ENCODE measurements at places on chromosomes 7 and 10.

- DNase-seq = no peak
Observed at GRCh38 chr10:77350134-77350533, 287.5 kb downstream of the KCNMA1 start.

GRCh38 chr7:150507947-150508602, 6.6 kb upstream of the GIMAP7 start:
- no peak for DNase-seq

GRCh38 chr7:71491336-71491735, 359.4 kb downstream of the GALNT17 start:
- DNase-seq = no peak

- DNase-seq = no peak
Observed at GRCh38 chr7:27199849-27200760, at the start of gene HOXA13. HOXA13 (minus strand) TSS chr7:27200091; CDS start chr7:27200077, 14 bp downstream.

DNA sequence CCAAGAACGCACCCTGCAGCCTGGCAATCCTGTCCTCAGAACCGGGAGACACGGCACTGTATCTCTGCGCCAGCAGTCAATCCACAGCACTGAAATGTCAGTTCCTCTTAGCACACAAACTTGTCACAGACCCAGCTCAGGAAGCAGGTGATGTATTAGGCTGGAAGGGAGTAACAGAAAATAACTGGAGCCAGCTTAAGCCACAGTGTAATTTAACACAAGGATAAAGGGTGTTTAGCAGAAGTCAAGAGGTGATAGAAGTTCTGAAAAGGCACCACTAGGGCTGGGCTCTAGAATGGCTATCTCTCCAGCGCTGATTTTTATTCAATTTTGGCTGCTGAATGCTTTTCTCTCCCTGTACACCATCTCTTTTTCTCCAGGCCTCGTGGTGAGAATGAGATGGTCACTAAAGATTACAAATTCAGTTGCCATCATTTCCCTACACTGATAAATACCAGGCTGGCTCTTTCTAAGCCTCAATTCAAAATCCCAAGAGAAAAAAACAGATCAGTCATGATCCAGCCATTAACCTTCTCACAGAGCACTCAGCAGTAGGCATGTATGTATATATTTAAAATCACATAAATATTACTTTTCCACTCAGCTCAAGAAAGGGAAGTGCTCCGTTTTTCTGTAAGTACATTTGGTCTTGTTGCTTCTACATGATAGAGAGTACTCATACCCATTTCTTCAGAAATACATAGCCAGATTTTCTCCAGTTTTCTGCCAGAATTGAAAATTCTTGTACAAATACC, 102.7 kb upstream of the PRSS1 start:
- DNase-seq = no peak

DNA sequence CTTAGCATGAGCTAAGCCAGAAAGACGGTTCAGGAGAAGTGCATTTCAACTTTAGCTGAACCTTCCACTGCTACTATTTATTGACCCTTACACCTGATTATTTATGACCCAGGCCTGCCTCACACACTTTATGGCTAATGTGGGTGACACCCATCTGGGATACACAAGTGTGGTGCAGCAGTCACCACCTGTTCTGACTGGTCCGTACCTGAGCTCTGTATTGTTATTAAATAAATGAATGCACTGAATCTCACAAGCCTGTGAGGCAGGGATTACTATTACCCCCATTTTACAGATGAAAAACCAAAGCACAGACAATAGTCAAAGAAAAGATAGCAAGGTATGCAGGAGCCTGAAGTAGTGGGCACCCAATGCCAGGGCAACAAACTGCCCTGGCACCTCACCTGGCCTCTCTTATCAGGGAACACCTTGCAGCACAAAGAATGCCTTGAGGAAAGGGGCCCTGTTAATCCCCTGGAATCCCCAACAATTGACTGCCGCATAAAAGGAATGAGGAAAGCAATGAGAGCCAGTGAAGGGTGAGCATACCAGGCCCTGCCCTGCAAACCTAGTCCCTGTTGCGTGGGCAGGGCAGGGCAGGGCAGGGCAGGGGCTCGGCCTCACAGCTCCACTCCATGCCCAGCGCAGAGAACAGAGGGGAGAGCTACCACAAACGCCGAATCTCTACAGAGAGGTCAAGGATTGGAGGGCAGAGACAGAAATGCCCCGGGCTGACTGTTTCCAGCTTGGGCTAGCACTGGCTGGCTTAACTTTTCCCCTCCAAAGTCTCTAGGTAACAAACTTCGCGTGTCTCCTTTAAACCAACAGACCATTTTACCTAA, 1.3 kb downstream of the ANXA11 start:
- DNase-seq = peak; percentile 71

GRCh38 chr7:30679664-30680063, 2.6 kb downstream of the CRHR2 start:
- DNase-seq = no peak

- DNase-seq = no peak
Observed at GRCh38 chr7:115106316-115106715, 184.4 kb downstream of the MDFIC start.

DNA sequence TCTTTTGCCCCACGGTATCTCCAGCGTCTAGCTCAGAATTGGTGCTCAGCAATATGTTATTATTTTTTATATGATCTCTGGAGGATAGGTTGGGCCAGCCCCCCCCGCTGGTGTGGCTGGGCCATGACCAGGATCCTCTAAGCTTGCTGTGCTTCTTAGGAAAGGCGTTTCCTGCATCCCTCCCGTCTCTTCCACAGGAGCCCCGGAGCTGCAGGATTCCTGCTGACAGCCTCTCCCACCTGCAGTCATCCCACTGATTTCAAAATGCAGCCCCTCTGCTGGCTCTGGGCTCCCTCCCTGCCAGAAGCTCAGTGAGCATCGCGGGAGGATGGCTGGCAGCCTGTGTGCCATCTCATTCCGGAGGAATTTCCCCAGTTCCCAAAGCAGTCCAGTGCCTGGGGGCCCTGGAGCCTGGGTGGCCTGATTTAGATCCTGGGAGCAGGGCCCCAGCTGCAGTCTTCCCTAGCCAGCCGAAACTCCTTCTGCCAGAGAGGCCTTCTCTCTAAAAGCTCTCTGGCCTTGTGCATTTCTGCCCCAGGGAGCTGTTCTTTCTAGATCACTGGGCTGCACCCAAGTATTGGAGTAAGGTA, 21.8 kb upstream of the GOLGA7B start:
- DNase-seq = peak; percentile 59

DNA sequence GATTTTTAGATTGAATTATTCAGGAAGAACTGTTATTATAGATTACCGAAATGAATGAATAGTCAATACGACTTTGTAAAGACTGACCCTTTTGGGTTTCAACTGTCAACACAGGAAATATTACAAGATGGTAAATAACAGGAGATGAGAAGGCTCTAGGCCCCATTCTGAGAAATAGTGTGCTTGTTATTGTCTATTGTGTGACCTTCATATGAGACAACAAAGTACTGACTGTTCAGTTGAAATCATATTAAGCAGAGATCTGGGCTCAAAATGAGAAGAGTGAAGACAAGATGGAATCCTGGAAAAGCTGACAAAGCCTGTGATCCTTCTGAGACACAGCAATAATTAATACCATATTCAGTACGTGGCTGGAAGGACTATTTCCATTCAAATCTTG, 503.8 kb downstream of the INHBA start:
- DNase-seq = no peak

DNA sequence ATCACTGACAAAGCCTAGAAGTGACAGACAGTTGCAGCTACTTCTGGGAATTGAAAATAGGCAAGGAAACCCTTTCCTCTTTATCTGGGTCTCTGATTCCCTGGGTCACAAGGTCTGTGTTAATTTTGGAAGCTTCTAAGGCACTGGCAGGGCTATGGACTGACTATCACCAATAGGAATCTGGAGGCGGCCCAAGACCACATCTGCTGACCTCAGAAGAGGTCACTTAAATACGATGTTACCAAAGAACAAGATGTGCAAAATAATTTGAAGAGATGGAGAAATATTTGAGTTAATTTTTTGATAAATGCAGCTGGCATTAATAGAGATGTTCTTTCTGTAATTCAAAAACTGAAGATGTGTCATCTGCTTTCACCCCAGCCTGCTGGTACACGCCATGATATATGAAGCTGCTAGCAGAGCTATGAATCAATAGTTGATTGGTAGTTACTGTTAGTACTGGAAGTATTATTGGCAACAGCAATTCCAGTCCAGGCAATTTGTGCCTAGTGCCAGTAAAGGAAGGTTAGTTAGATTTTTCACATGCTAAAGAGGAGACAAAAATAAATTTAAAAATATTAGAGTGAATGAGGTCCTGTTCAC, 5.5 kb upstream of the STEAP4 start:
- DNase-seq = no peak

- DNase-seq = no peak
Observed at GRCh38 chr7:132511921-132512320, 64.3 kb downstream of the PLXNA4 start.

DNA sequence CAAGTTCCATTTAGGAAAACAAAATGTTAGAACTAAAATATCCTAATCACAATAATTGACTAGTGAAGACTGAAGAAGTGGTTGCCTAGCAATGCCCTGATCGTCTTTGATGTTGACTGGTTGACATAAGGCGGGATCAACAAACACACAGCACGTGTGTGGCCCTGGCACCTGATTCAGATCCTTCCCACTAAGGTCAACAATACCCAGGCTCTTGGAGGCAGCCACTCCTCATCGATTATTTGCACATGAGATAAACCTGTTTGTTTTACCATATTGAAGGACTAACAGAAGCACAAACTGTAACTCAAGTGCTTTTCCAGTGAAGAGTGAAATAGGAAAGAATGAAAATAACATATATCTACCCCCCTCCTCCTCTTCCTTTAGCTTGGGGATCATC, 15.6 kb downstream of the FANK1 start:
- no peak for DNase-seq

GRCh38 chr10:95478185-95478584, 83.0 kb downstream of the SORBS1 start:
- no peak for DNase-seq

DNA sequence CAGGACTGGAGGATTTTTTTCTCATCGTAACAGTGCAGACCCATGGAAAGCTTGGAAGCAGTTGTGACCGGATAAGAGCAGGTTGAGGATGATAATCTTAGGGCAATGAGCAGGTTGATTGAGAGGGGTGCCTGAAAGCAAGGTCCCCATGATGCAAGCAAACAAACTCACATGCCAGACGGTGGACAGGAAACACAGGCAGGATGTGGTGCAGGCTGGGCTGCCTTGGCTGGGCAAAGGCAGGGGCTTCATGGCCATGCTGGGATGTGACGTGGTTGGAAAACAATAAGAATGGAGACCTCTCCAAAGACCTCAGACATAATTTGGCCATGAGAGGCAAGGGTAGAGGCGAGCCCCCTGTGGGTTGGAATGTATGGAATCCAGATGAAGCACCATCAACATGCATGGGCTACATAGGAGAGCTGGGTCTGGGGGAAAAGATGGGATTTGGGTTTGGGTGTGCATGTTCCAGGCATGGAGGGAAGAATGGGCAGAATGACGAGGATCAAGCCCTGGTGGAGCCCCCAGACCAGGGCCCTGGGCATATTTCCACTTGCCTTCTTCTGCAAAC, 58.3 kb downstream of the IKZF1 start:
- no peak for DNase-seq

- DNase-seq = no peak
Observed at GRCh38 chr10:102863660-102864059, 5.6 kb upstream of the AS3MT start.

DNA sequence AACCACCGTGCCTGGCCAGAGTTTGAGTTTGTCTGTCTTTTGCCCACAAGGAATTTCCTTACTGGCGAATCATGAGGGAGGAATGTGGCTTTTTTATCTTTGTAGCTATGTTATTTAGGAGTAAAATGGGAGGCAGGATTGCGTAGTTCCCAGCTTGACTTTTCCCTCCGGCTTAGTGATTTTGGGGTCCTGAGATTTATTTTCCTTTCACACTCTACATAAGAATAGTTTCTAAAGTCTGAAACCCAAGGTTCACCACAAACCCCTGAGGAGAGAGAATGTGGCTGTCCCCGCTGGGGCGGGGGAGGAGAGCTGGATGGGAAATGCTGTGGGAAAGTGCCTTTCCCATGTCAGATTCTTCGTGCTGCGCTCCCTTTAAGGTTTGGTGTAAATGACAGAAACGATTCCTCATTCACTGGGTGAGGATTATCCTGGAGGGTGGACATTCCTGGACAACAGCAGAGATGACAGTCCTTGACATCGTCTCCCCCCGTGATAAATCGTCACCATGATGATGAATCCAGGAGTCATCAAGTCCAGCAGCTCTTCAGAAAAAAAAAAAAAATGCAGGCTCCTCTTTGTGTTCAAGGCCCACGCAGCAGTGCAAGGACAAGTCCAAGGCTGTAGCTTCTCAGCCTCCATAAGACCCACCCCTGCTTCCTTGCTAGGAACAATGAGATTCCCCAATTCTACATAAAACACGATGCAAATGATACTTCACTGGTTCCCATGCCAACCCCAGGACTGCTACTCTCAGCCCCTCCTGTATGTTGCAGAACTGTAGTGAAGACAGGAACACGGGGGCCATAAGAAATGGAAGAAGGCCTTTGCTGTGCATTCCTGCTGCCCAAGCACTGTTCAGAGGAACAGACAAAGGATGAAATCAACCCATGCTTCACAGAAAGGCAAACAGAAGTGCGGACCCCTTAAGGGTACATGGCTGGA, 233.1 kb downstream of the CCDC3 start:
- DNase-seq = no peak

DNA sequence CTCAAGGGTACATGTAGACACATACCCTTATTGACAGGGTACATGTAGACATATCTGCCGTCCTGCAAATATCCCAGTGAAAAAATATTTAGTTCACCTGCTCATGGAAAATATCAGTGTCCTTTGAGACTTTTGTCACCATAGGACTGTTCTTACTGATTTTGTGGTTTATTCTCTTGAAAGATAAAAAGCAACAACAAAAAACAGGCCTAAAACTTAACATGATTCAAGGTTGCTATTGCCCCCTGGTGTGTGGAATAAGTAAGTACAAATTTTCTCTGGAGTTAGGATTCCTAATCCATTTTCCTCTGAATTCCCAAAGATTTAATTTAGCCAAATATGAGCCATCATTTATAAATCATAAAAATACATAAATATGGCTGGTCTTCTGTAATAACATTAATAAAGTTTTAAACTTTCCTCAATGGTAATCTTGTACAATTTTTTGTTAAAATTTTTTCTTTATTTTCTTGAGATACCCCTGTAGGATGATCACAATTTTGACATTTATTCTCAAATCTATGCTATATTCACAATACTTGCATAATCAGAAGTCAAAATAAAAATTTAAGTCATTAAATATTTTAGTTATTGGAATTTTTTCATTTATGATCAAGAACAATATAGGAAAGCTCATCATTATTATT, 741.4 kb upstream of the POT1 start:
- peak; percentile 57 for DNase-seq

DNA sequence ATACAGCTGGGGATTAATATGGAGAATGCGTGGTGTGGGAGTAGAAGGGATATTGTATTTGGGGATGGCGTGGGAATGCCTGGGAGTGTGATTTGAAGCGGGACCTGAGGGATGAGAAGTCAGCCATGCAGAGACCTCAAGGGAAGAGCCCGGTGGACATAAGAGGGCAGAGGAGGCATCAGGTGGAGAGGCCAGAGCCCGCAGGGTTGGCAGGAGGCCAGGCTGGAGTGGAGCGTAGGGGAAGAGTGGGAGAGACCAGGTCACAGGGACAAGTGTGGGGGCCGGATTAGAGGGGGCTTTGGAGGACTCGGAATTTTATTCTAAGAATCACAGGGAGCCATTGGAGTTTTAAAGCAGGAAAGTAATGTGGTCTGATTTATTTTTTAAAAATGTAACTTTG, 2.0 kb downstream of the NDUFB2 start:
- DNase-seq = no peak

Data from MCF 10A (cell line).